Fibroblast of skin of left biceps (primary cell): ENCODE measurements at places on chromosomes 13 and 19.

GRCh38 chr13:65336916-65337315 is 1893.2 kb downstream of the PCDH9 start:
- peak; percentile 53 for DNase-seq

DNA sequence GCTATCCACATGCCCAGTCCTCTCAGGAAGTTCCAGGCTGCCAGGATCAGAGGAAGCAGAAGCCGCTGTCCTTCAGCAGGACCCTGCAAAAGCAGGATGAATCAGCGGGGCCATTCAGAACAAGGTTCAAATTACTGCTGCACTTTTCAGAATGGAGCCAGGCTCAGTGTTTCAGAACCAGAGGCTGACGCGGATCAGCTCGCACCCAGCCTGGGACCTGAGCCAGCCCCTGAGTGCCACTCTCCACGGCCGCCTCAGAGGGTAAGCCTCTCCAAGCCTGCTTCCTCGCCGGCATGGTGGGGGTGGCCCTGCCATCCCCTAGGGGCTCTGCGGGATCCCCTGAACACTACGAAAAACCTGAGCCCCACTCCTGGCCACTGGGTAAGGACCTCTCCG is 24.7 kb downstream of the RASA3 start:
- DNase-seq, result no peak

DNA sequence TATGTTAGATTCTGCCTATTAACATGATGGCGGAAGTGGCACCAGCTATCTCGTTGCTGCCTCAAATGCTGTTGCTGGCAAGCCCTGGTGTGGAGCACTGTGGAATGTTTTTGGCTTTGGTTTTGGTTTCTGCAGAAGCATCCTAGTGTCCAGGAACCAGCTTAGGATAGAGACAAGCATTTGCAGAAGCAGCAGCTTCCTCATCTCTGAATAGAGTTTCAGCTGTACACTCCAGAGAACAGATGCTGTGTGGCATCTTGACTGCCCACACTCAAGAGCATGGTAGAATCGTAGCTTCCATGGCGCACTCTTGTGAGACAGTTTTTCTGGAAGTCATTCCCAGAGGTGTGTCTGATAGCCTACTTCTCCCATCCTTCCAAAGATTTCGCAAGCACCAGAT is 145.3 kb upstream of the RXFP2 start:
- no peak for DNase-seq

DNA sequence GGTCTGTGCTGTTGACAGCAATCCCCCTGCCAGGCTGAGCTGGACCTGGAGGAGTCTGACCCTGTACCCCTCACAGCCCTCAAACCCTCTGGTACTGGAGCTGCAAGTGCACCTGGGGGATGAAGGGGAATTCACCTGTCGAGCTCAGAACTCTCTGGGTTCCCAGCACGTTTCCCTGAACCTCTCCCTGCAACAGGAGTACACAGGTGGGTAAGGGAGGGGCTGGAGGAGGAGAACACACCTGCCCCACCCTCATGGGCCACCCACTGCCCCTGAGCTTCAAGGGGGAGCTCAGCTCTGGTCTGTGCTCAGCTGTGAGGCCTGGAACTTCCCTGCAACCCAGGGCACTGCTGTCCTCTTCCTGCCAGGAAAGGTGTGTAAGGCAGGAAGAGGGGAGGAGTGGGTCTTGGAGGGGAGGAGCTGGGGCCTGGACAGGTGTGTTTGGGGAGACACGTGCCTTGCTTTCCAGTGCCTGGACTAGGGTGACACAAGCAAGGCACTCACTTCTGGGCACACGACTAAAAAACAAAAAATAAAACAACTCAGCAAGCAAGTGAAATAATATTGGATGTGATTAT is 3.9 kb downstream of the SIGLEC7 start:
- no peak for DNase-seq

DNA sequence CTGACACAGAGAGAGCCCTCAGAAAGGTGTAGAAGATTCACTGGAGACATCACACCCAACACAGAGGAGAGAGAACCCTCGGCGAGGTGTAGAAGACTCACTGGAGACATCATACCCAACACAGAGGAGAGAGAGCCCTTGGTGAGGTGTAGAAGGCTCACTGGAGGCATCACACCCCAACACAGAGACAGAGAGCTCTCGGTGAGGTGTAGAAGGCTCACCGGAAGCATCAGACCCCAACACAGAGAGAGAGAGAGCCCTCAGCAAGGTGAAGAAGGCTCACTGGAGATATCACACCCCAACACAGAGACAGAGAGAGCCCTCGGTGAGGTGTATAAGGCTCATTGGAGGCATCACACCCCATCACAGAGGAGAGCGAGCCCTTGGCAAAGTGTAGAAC is 826.5 kb downstream of the UQCRFS1 start:
- no peak for DNase-seq

DNA sequence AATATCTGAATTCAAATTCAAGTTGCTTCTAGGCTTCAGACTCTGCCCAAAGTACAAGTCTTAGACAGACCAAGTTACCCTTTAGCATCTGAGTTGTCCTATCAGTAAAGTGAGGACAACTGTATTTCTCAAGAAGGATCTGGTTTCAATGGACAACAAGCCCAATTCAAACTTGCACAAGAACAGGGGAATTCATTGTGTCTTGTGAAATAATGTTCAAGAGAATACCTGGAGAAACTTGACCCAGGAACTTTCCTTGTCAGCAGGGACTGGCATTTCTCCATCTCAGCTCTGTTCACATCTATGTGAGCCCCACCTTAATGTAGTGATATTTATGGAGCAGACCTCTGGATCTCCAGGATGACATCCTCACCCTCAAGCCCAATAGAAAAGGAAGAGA is 894.9 kb upstream of the SLC10A2 start:
- no peak for DNase-seq

GRCh38 chr19:1970806-1971502 is 30.0 kb downstream of the CSNK1G2 start:
- DNase-seq, result no peak

DNA sequence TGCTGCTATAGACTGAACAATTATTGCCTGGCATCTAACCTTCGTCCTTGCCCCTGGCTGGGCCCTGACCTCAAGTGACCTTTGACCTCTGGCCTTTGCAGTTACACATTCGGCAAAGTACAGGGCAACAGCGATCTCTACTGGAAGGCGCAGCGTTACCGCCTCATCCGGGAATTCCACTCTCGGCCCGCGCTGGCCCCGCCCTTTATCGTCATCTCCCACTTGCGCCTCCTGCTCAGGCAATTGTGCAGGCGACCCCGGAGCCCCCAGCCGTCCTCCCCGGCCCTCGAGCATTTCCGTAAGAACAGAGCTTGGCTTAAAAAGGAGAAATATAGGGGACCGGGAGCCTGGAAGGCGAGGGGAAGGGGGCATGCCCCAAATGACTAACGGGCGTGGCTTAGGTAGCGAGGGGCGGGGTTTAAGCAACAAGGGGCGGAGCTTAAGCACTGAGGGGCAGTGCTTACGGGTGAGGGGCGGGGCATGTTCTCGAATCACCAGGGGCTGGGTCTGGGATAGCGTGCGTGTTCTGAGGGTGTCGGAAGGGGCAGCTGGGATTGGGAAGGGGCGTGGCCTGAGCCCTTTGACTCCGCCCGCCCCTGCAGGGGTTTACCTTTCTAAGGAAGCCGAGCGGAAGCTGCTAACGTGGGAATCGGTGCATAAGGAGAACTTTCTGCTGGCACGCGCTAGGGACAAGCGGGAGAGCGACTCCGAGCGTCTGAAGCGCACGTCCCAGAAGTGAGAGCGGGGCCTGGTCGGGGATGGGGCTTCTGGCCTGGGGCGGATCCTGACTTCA is 52.7 kb downstream of the TRPM4 start:
- DNase-seq, result peak; percentile 28

GRCh38 chr13:46523972-46524752 is 28.8 kb upstream of the LRCH1 start:
- no peak for DNase-seq

GRCh38 chr13:51343475-51343874 is 4.0 kb downstream of the SERPINE3 start:
- no peak for DNase-seq

- no peak for DNase-seq
Measured at GRCh38 chr13:40155201-40155600, 499.7 kb downstream of the COG6 start.

DNA sequence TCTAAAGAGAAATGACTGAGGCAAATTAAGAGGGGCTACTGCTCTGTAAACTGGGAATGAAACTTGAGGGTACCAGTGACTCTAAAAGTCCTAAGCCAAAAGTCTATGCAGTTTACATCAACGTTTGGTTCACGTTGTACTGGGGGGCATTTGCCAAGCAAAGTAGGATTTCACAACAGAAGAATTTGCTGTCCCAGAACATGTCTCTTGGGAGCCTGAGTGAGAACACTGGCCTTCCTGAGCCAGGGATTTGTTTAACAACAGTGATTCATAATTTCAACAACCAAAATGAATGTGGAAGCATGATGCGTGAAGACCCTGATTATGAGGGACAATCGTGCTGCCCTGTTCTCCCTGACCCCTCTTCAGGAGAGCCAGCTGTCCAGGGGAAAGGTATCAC is 178.0 kb downstream of the OXGR1 start:
- no peak for DNase-seq

GRCh38 chr19:40524133-40524549 is 52.5 kb upstream of the SHKBP1 start:
- DNase-seq, result no peak

DNA sequence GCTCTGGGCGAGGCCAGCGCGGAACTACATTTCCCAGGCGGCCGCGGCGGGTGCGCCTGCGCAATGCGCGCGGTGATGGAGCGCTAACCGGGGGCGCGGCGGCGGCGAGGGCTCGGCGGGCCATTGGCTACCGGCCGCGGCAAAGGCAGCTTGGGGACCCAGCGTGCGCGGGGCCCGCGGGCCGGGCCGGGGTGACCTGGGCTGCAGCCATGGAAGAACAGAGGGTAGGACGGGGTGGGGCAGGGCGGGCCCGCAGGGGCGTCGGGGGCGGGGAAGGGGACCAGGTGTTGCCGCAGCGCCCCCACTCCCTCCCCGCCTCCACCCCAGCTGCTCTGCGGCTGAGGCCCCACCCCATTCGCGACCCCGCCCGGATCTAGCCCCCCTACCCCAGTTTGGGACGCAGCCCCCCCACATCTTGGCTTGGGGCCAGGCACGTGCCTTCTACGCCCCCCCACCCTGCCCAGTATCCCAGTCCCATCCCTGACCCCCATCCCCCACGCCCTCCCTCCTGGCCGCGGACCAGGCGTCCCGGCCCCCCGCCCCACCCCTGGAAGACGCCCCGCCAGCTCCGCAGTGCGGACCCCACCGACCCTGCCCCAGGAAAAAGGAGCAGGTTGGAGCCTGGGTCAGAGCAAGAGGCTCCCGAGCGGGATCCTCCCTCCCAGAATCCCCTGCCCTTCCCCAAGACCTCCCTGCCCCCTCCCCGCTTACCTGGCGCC is at the start of gene FSD1:
Gene FSD1, plus strand, starts transcription at position 61 of the 719 bp plus-strand sequence. Its CDS starts 149 bp downstream, at position 210.
- peak; percentile 20 for DNase-seq

GRCh38 chr19:57363688-57364181 is 384 bp downstream of the TRAPPC2B start:
- DNase-seq, result no peak

- no peak for DNase-seq
Measured at GRCh38 chr19:3375221-3376090, 9.1 kb downstream of the NFIC start.

DNA sequence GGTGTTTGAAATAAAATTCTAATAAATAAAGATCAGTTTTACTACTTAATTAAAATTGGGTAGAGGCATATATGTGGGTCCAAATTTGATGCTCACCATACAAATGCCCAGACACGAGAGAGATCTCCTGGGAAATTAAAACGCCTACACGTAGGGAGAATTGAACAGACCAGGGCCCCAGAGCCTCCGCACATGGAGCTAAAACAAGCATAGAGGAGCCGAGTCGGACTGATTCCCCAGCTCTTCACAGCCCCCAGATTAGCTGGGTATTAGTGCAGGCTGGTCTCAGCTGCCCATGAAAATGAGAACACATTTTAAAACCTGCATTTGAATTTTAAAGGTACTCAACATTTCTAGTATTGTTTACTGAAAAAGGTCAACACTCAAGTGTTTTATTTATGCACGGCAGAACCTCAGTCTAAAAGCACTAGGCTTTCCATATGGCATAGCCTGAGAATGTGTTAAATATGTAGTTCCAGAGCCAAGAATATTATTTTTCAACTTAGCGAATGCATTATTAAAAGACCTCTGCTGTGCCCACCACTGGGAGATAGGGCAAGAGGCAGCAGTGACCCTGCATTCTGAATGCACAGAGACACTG is 344.8 kb downstream of the ENOX1 start:
- no peak for DNase-seq

DNA sequence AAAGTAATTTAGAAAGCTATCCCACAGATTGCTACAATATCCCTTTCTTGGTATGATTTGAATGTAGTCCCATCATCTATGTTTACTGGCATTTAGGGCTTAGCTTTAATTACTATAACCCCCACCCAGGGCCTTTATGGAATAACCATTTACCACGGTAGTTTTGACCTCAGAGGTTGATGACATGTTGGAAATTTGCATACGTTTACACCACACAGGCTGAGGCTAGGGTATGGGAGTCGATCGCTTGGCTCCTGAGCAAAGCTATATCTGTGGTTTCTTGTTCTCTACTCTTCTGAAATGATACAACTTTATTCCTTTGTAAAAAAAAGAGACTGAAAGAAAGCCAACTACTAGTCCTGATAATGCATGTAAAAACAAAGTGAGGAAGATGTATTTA is 28.2 kb upstream of the RFC3 start:
- DNase-seq, result no peak
